ENCODE measurements at places on chromosomes 7 and 10.
A peak's percentile ranks its signal among the peaks of the same experiment; 100 is the strongest.

DNA sequence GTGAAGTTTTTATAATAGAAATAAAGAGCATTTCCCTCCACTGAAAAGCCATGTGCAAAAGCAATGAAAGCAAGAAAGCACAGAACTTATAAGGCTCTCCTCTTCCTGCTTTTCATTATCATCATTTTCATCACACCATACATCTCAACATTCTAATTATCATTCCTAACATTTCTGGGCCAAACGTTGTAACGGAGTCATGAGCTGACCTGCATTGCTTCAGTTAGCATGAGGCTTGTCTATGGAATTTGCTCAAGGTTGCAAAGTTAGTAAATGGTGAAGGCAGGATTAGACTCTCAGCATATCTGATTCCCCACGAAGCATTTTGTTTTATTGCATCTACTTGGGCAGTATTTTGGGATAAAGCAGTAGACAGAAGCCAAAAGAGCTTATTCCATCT, 11.4 kb downstream of the SCIN start:
- DNase-seq: no peak

DNA sequence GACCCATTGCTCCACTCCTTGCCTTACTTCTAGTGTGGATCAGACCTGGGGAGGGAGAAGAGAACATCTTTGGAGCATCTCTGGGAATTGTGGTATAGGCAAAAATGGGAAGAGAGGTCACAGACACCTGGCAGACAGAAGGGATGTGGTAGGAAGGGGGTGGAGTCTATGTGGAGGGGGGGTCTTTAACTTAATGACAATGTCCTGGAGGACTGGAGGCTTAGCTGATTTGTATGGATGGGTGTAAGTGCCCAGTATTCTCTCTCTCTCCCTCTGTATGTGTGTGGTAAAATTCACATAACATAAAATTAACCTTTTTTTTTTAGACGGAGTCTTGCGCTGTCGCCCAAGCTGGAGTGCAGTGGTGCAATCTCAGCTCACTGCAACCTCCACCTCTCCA, 3.1 kb upstream of the LDB1 start:
- DNase-seq: no peak

DNA sequence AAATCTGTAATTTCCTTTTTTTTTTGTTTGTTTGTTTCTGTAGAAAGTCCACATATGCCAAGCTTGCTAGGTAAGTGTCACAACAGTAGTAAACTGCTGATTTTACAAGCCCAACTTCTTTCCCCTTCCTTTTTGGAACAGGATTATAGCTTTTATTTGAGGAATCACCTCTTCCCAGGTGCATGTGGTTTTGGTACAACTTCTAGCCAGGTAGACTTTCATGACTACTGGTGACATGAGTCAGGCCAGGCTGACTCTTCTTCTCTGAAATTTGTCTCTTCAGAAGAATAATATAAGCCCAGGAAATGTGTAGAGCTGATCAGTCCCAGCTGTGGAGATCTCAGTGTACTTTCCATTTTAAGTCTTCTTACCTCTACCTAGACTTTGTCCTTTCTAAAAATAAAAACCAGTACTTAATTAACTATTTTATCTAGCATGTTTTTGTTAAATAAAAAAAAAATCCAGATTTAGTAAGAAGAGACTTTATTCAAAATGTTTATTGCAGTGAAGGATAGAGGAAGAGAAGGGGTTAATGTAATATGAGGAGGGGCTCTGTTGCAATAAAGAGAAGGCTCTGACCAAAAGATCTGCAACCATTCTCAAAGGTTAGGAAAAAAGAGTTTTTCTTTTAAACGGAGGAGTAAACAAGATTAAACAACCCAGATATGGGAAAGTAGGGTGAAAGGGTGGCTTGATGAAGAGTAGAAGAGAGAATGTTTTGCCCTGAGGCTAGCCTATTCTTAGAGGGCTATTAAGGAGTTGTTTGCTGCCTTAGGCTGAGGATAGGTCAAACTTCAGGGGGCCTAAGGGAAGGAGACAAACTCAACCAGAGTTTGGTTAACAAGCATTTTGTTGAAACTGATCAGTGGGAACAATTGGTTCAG, 664.2 kb downstream of the SORCS1 start:
- no peak for DNase-seq

- no peak for DNase-seq
Measured at GRCh38 chr10:98013776-98014175, 16.6 kb downstream of the CRTAC1 start.

DNA sequence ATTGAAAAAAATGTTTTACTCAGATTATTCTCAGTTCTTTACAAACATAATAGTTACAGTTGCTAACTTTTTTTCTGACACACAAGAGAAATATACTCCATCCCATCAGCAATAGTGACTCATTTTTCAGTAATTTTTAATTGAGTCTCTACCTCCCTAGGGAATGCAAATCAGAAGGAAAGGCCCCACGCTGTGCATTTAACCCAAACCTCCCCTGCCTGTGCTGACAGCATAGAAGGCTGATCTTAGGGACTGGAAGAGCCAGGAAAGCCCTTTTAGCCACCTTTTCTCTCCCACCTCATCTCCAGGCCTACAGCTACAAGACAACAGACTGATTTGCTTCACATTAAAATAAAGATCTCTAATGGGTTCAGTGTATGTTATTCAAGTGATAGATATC, 24.7 kb upstream of the PIK3CG start:
- DNase-seq: peak; percentile 15

- DNase-seq: no peak
Measured at GRCh38 chr10:47317251-47317650, 5.0 kb upstream of the GDF2 start.

DNA sequence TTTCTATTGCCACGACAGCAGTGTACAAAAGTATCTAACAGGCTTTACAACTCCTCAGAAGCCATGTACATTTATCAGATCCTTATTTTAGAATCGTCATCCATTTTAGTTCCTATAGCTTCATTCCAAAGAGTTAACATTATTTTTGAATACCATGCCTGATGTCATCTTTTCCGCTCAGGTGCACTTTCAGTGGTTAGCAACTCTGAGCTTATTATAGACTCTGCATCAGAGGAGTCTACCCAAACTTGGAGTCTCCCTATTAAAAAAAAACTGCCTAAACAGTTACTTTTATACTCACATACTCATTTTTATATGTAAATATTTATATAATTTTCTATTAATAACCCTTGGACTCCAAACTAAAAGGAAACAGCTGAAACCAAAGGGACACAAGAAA, 31.6 kb upstream of the PRSS37 start:
- DNase-seq: no peak

DNA sequence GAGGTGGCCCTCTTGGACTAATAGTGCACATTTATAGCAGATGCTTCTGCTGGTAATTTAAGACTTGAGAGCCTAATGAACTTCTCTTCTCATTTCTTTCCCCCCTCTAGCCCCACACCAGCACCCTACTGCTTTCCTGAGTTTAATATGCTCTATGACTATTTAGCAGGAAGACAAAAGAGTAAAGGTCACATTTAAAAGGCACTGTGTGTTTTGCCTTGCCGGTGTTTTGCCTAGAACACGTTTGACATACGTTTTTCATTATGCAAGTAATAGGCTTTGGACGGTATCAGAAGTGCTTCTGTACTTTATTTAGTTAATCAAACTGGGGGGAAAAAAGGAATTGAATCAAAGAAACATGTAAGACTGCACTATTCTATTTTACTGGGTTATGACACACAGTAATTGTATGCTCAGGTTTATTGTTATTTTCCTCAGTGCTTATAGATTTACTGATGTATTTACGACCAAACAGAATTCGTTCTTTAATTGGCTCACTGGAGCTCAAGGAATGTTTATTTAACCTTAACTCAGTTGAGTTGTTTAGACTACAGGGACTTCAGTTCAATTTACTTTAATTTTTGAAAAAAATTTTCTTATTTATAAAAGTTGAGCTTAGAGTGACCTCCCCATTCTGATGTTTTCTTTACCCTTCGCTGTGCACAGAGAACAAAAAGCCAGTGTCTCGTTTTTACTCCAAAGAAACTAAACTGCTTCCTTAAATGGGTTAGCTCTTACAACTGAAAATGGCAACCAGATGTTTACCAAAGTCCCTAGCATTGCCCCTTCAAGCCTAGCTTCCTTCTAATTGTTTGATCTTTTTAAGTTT, 35.4 kb downstream of the CPED1 start:
- DNase-seq: peak; percentile 58

- peak; percentile 83 for DNase-seq
Measured at GRCh38 chr7:67377939-67378862, 381.6 kb downstream of the TYW1 start.

GRCh38 chr7:10803720-10804119, 170.0 kb upstream of the PHF14 start:
- no peak for DNase-seq

DNA sequence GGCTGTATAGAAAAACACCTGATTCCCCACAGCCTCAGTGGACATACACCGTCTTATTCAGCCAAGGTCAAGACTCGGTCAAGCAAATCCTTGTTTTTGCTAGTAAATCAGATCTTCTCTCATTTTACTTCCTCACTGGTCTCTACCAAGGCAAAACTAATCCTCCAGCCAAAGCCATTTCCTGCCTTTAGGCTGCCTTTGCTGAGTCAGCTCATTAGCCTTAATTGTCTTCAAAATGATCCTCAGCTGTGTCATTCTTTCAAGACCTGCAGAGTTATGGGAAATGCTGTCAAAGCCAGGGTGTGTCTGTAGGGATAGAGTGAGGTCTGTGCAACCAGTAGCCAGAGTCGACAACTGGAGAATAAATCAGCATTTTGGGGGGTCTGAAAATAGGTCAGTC, 107.2 kb upstream of the FAM180A start:
- peak; percentile 78 for DNase-seq

DNA sequence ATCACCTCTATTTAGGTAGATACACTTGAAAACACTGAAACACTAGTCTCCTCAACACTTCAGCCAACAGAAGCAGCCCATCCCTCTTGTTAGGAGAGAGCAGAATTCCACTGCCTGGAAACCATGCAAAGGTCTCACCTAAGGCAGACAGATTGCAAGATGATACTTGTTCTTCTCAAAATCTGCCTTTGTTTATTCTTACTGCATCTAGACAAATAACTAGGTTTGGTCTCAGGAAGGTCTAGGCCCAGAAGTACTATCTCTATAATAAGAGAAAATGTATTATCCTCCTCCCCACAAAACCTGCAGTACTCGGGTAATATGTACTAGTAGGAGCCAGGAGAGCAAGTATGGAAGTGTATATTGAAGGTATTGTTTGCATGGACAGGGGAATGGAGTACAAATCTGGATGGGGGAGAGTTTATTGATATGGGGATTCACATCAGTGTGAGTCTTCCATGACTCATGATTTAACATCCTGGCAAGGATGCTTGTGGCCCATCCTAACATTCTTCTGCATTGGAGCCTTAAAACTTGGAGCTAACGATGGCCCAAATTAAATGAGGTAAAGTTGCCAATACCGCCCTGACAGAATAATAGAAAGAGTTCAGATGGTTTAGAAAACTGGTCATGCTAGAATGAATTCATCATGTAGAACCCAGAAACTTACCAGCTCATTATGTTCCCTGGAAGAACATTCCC, 109.2 kb downstream of the EPC1 start:
- DNase-seq: no peak

GRCh38 chr7:143882020-143882603, 19.9 kb downstream of the TCAF1 start:
- DNase-seq: peak; percentile 51

- DNase-seq: peak; percentile 77
Measured at GRCh38 chr7:114415064-114415989, 712 bp downstream of the FOXP2 start.

GRCh38 chr10:124357561-124357885, 61.2 kb downstream of the OAT start:
- no peak for DNase-seq

- peak; percentile 83 for DNase-seq
Measured at GRCh38 chr7:51160990-51161615, 155.5 kb downstream of the COBL start.

DNA sequence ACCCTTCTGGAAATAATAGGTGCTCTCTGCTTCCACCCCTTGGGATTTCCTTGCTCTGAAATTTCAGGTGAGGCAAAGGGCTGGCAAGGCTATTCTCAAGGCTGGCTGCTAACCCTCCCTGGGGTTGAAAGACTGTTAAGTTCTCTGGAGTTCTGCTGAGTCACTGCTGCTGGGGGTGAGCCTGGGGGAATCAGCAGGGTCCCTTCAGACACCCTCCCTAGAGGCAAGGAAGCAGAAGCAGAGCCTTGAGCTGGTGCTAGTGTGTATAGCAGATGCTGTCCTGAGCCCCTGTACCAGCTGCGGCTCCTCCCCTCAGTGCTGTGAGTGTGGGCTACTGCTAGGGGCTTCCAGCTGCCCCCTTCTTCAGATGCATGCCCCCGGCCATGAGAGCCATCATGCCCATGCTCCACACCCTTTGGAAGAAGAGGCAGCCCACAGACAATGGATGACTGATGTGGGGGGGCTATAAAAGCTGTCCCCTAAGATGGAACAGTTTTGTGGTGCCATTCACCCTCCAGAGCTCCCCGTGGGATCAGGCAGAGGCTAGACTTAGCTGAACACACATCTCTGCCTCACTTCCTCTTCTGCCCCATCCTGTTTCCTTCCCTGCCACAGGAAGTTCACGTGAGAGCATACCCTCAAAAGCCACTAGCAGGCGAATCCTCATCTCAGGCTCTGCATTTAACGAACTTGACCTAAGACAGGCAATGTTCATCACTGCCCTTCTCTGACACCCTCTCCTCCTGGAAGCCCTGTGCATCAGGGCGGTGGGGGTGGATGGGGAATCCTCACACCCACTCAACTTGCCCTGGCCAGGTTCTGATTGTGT, 91.8 kb downstream of the SH3PXD2A start:
- peak; percentile 64 for DNase-seq

- DNase-seq: no peak
Measured at GRCh38 chr7:113083816-113084495, 2.7 kb downstream of the GPR85 start.

GRCh38 chr7:88306590-88307048, at the start of gene STEAP4:
Gene STEAP4 (minus strand): TSS chr7:88306894. CDS start chr7:88284269, 22,625 bp downstream.
- peak; percentile 43 for DNase-seq

DNA sequence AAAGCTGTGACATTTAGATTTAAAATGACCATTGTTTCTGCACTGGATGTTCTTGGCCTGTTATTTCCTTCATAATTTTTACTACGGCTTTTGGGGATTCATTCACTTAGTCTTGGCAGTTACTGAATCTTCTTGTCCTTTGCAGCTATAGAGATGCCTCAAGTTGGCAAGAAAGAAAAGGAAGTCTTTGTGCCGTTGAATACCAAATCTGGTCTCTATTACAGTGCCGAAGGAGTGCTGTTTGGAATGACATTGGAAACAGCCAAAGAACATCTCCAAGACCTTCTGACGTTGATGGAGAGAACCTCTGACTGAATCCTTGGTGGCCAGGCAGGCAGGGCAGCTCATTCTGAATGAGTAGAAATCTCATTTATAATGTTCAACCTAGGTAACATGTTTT, 54.3 kb upstream of the NRP1 start:
- DNase-seq: no peak

- DNase-seq: peak; percentile 71
Measured at GRCh38 chr10:21297603-21298383, 227.7 kb downstream of the SKIDA1 start.

GRCh38 chr7:107364787-107365186, 105.1 kb upstream of the GPR22 start:
- DNase-seq: no peak

GRCh38 chr7:77862691-77863090, 64.1 kb downstream of the PHTF2 start:
- DNase-seq: peak; percentile 98

- peak; percentile 89 for DNase-seq
Measured at GRCh38 chr7:140924019-140924820, 509 bp downstream of the BRAF start.
